ENCODE measurements at places on chromosomes 16 and 17. TPM values are rescaled to one million over a fixed set of nuclear protein-coding genes. Genes with fewer than 3 reads are reported as not detected.

Gene CLEC19A
- not detected for total RNA-seq

GRCh38 chr17:8654822-8655221 lies 24.3 kb upstream of the MYH10 start:
- DNase-seq, result no peak

DNA sequence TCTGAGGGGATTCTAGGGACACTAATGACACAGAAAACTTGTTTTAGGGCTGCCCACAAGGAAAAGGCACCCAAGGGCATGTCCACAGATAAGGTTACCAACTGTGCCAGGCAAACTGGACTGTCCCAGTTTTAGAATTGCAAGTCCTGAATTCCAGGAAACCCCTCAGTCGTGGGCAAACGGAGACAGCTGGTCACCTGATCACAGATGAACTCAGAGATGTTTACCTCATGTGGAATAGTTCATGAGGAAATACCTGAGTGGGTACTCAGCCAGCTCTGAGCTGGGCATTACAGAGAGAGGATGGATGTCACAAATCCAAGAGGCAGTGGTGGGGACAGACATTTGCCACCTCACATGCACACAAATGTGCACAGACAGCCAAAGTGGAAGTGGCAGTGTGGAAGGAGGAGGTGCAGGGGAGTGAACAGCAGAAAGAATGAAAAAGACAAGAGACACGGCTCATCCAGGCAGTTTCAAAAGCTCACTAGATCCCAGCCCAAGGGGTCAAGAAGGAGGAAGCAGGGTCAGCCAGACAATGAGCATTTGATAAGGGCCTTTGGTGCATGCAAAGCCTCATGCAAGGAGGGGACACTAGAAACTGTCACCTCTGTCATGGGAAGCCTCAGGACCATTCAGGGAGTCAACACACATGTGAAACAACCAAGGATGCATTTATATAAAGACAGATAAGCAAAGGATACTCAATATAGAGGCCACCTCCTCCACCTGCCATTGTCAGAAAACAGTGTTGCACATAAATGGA lies 24.8 kb downstream of the TTLL6 start:
- DNase-seq, result no peak

DNA sequence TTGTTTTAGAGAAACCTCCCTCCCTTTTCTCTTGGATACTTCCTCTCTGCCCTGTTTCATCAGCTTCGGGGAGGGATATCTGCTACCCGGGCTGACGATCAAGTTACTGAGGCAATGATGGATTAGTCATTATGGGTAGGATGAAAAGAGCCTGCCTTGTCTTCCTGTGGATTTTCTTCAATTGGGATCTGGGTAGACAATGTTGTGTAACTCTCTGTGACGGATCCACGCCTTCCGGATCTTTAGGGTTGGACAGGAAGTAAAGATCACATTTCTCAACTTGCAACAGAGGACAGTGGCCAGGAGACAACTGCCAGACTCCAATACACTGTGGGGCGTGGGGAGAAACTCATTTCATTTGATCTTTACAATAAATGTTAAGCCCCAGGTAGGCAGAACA lies 11.3 kb upstream of the CHST6 start:
- DNase-seq, result no peak

DNA sequence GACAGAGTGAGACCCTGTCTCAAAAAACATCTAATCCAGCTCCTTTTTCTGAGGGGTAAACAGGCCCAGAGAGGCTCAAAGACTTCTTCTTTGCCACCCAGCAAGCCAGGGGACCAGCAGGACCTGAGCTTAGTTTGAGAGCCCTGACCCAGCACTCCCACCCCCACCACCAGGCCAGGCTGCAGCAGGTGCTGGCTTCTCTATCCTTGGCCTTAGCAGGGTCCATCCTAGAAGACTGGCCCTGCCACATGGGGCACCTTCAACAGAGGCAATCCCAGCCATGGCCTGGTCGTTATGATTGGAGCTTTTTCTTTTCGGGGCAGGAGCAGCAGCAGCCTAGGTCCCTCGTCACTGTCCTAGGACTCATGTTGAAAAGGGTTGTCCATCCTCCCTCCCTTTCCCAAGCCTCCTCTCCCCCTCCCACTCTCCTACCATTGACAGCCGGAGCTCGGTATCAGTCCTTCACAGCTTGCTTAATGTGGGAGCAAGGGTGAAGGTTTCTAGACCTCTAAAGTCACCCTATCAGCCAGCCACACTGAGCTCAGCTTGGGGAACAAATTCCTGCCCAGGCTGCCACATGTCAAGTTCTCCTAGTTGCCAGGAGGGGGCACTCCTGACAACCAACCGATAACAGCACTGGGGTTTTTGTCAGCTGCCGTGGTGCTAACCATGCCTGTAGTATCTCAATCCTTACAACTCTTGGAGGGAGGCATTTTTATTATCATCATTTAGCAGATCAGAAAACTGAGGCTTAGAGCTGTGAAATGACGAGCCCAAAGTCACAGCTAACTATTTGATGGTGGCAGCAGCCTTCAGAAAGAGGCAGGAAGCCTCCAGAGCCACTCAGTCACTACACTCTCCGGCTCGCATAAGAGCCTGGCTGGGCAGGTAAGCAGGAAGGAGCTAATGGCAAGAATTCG lies 11.2 kb downstream of the MRPL27 start:
- peak; percentile 59 for DNase-seq

Gene LGALS9B
- not detected for total RNA-seq

DNA sequence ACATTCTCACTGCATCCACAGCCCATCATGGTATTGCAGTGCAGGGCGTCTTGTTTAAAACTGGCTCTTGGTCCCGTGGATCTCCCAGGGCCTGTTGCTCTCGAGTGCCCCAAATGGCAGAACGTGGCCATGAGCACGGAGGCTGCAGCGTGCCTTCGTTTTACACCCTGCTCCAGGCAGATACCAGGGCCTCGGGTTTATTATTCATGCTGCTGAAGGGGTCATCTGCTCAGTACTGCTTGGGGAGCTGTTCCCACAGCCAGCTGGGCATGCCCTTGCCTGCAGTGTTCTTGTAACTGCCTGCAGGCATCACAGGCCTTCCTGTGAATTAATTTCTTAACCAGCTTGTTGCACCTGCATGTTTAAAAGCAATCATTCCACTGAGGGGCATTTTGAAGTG lies 129.7 kb upstream of the CHMP6 start:
- no peak for DNase-seq

- no peak for DNase-seq
Observed at GRCh38 chr17:19510903-19511302, 22.8 kb upstream of the SLC47A1 start.

DNA sequence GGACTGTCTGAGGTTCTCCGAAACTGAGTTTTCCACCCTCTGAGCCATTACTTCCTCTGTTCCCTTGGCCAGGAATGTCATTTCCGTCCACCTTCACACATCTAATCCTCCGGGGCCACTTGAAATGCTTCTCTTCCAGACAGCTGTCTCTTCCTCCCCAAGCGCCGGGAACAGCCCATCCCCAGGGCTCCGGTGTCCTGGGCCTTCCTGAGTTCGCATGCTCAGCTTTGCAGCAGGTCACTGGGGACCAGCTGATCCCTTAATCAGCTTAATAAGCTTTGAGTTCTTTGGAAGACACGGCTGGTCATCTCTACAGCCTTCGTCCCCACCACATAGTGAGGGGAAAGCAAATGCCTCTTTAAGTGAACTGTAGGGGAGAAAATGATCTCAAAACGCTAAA lies 123.4 kb downstream of the DYNLRB2 start:
- DNase-seq, result no peak

Gene NUDT7
- total RNA-seq, result 4.4 TPM

Gene ASGR1
- total RNA-seq, result 0.46 TPM

Gene INCA1
- total RNA-seq, result 0.18 TPM

Gene PARD6A
- 16.7 TPM for total RNA-seq

- no peak for DNase-seq
Observed at GRCh38 chr17:70375406-70375805, 206.1 kb downstream of the KCNJ2 start.

Gene TANC2
- 6.8 TPM for total RNA-seq

DNA sequence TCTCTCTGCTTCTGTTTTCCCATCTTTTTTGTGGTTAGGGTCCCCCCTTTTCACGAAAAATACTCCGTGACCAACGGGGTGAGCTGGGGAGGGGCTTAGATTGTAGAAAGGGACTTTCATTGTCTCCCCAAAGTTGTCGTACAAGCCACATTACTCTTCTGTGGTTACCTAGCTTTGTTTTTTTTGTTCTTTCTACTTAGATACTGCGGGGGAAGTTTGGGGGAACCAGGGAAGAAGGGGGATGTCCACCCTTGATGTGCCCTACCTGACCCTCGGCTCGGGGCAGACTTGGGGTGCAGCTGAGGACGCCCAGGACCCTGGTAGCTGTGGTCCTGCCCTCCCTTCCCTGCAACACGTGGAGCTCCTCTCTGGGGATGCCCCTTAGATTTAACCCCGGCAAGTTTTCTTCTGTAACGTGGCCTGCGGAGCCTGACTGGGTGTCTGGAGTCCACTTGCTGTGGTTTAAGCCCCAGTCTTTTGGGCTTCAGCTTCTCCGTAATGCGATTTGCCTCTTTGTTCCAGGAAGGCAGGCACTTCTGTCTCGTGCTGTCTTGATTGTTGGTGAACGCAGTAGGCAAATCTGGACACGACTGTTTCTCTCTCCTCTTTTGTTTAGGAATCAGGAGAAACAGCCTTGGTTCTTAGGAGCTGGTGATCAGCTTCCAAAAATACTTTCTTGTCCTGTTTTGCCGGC lies 892 bp downstream of the ABCC1 start:
- peak; percentile 32 for DNase-seq

- no peak for DNase-seq
Observed at GRCh38 chr17:64111831-64112230, 18.1 kb downstream of the ERN1 start.

- no peak for DNase-seq
Observed at GRCh38 chr16:57477531-57478202, 8.6 kb downstream of the DOK4 start.

DNA sequence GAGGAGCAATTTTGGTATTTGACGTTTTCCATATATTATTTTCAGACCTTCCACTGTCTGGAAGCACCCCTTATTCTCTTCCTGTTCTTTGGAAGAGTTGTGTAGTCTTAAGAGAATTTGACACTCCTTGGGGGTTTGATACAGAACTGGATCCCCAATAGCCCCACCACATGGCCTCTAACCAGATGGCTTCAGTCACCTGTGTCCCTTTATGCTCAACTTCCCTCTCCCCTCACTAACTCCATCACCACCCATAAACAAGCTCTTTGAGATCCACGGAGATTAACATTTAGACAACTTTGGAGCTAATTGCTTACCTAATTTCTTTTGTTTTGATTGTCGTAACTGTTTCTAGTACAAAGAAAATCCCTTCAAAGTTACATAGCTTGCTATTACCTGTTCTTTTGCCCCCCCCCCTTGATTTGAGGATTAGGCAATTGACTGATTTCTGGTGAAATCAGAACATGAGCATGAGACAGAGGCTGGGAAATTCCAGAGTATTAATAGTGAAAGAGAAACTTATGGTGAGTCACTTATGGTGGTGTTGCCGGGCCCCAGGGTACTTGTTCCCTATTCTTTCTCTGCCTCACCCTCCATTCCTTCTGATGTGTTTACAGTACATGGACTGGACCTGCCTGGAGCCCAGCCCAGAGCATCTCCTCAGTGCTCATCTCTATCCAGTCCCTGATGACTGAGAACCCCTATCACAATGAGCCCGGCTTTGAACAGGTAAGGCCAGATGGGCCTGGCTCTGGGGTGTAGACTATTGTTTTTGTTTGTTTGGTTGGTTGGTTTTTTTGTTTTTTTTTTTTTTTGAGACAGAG lies 7.5 kb downstream of the UBE2Z start:
- no peak for DNase-seq

Gene SYNGR3
- 3.4 TPM for total RNA-seq

DNA sequence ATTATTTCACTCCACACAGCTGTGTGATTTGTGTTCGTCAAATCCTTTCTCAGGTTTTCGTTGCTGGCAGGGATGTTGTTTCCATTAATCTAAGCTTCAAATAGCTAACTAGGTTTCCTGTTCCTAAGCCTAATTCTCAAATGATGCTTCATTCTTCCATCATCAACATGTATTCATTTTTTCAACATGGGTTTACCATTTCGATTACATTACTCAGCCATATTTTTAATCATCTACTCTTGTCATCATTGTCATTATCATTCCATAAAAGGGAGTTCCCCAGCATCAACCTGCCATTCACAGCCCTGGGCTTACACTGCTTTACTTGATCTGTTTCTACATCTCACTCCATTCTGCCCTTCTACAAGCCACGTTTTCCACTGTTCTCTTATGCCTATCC lies 33.3 kb upstream of the ANKFN1 start:
- no peak for DNase-seq

DNA sequence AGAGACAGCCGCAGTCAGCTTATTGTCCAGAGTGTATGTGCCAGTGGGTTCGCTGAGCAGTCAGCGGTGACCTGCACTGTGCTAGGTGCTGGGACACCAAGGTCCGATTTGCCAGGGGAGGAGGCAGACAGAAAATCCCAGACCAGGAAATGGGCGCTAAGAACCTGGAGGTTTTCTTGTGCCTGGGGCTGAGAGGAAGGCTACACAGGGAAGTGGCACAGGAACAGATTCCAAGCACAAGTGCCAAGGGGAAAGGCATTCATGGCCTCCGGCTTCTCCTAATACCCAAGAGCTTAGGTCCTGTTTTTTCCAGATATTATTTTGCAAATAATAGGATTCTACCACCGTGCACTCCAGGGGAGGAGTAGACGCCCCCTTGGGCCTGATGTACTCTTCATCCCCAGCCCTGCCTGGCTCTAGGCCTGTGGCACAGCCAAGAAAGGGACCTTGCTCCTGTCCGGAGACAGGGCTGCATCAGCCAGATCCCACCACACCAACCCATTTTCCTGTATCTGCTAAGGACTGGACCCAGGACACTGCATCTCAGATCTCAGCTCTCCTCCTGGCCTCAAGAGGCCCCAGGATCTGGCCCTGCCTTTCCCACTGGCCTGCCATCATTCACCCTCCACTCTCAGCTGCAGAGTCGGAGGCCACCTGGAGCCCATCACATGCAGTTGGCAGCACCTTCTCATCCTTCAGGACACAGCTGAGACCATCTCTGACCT lies 187.2 kb downstream of the NTN1 start:
- no peak for DNase-seq

GRCh38 chr16:54679531-54679930 lies 251.1 kb upstream of the IRX5 start:
- no peak for DNase-seq

DNA sequence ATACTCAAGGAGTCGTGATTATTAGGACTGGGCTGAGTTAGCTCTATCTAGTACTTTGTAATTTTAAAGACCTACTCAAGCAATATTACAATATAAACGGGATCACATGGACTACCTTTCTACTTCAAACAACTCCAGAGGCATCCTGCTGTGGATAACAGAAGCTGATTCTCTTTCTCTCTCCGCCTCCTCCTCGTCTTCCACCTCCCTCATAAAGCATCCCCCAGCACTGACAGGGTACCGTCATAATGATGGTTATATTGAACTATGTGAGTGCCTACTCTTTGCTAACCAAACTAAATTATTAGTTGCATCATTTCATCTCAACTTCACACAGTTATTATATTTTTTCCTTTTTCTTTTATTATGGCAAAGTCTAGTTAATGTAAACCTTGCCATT lies 165.4 kb upstream of the FOXF1 start:
- DNase-seq, result no peak

- no peak for DNase-seq
Observed at GRCh38 chr17:42459256-42459800, 650 bp downstream of the ATP6V0A1 start.

DNA sequence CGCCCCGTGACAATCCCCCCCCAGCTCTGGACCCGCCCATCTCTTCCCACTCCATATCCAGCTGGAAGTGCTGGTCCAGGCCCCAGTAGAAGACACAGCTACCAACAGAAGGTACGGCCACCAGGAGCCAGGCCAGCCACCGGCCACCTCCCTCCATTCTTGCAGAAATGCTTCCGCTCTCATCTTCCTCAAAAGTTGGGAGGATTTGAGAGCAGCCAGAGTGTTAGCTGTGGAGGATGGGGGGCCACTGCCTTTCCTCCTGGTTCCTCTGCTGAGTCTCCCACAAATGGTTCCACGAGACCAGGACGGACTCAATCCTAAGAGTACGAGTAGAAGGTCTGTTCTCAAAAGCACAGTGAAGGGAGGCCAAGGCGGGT lies 78.3 kb downstream of the GAS7 start:
- DNase-seq, result no peak

All from CD8-positive, alpha-beta memory T cell (primary cell).